ENCODE measurements at places on chromosomes 11 and 22.

DNA sequence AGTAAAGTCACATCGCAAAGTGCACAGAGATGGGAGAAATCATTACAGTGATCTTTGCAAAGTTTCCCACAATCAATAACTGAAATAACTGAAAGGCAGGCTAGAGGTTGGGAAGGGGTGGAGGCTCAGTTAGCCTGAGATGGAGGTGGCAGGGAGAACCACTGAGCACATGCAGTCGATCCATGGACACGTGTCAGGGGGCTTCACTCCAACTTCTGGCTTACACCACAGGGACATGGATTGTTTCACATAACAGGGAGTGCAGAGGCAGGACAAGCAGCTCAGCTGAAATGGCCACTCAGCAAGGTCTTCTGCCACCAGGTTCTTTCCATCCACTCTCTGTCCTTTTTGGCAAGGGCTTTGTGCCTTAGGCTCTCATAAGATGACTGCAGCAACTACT is 35.1 kb upstream of the MICAL2 start:
- DNase-seq: no peak

DNA sequence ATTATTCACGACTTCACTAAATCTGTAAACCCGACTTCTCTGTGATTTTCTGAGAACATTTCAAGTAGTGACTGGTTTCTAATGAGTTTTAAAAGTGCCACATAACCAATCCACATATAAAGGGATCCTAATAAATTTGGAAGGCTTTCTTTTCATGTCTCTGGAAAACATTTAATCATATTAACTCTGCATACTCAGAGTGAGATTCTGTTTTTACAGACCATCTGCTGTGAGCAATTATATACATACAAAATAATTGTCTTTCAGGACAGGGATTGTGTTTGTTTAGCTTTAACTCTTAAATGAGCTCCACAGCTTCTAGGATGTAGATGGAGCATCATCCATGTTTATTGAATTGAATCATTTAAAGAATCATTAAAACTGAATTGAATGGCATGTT is 65.1 kb downstream of the PRMT3 start:
- no peak for DNase-seq

- DNase-seq: no peak
These were observed 452.4 kb upstream of the B3GAT1 start for GRCh38 chr11:134864233-134864967.

DNA sequence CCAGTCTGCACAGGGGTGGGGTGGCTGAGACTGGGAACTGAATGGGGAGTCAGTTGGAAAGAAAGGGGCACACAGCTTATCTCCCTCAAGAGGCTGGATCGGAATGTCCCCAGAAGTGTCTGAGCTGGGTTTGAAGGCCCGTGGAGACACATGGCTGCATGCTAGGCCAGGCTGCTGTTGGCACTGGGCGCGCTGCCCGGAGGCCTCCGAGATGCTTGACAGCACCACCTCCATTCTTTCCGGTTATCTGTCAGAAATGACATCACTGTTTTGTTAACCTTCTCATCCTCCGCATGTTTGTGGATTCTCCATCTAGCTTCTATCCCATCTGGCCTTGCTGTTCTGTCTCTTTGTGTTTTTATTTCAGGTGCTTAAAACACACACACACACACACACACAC is 85.5 kb downstream of the APIP start:
- DNase-seq: no peak

DNA sequence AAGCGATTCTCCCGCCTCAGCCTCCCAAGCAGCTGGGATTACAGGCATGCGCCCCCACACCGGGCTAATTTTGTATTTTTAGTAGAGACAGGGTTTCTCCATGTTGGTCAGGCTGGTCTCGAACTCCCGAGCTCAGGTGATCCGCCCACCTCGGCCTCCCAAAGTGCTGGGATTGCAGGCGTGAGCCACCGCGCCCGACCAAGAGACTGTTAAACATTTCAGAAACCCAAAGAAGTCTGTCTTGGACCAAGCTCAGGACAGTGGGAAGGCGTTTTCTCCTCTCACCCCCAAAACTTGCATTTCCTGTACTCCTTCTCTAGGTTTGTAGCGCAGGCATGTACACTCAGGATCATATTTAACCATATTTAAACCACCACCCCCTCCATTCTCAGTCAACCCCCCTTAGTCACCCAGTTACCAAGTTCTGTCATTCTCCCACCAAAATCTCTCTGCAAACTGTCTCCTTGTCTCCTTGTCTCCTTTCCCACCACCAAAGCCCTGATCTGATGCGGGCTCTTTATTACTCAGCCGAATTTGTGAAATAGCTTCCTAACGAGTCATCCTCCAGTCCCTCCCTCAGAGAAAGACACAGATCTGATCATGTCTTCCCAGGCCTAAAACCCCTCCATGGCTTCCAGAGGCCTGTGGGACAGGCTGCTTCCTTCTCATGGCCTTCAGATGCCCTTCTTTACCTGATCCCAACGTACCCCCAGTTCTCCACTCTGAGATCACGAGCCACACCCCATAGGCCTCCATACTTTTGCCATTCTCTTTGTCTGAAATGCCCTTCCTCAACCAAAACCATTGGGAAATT is 29.0 kb upstream of the CREB3L1 start:
- peak; percentile 89 for DNase-seq

Measured in H54 (cell line).